Inflammatory macrophage (primary cell): ENCODE measurements at places on chromosomes 4 and X.

- DNase-seq = no peak
These were observed 19.2 kb upstream of the RHOH start for GRCh38 chr4:40177591-40177990.

DNA sequence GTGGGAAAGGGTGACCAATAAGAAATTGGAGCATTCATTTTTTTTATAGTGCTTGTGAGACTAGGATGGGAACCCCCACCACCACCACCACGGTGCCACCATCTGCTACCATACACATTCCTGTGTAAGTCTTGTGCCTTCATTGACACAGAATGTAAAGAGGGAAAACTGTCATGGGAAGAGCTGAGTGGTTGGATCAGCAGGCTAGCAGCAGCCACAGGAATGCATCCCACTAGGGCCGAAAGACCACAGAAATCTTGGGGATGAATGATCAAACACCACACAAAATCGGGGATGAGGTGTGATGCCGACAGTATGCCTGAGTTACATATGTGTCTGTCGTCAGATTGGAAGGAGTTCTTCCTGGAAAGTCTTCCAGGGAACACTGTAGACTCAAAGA is 69.2 kb downstream of the SRPX start:
- DNase-seq = no peak

GRCh38 chr4:147550626-147551246 is 66.5 kb upstream of the TMEM184C start:
- DNase-seq = no peak

DNA sequence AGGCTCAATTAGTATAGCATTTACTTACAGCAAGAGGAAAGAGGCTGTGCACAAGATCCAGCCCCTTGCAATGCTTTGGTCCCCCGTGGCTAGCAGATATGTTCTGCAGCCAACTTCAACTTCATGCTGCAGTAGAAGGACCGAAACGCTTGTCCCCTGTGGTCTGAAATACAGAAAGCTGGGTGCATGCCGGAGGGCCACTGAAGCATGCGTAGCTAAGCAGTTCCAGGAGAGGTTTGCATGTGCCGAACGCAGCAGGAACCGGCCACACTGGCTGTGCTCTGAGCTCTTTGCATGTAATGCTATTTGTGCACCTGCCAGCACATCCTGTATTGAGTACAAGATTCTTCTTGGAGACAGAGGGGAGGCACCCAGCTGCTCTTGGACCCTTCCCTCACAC is 35.8 kb upstream of the SHISA3 start:
- no peak for DNase-seq

DNA sequence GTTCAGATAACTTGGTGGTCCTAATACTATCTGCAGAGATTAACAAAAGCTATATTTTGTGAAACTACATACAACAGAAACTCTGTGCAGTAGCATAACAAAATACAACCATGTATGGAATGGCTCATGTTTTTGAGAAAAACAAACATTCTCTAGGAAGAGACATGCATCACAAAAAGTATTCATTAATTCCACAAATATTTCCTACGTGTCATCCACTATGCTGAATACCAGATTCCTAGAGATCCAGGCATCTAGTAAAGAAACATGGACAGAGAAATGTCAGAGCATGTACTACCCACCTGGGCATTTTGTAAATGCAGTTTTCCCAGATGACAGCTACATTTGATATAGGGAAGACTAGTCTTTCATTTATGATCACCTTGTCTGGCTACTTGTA is 248.1 kb downstream of the OPHN1 start:
- DNase-seq = no peak

DNA sequence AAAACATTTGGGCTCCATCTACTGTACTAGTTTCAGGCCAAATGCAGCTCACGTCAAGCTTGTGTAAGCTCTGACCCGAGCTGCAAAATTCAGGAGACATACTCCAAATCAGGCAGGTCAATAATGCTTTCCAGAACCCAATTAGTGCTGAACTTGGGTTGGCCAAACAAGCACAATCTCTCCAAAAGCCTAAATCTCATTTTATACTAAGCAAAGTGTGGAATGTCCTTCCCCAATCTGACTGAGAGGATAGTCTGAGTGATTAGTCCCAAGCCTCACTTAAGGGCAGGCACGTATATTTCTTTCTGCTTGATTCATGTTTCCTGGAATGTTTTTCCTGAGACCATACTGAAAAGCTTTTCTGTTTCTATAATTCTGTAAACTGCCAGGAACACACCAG is 79.9 kb downstream of the NKX6-1 start:
- DNase-seq = no peak

GRCh38 chr4:39729557-39729956 is 31.6 kb downstream of the UBE2K start:
- DNase-seq = no peak

DNA sequence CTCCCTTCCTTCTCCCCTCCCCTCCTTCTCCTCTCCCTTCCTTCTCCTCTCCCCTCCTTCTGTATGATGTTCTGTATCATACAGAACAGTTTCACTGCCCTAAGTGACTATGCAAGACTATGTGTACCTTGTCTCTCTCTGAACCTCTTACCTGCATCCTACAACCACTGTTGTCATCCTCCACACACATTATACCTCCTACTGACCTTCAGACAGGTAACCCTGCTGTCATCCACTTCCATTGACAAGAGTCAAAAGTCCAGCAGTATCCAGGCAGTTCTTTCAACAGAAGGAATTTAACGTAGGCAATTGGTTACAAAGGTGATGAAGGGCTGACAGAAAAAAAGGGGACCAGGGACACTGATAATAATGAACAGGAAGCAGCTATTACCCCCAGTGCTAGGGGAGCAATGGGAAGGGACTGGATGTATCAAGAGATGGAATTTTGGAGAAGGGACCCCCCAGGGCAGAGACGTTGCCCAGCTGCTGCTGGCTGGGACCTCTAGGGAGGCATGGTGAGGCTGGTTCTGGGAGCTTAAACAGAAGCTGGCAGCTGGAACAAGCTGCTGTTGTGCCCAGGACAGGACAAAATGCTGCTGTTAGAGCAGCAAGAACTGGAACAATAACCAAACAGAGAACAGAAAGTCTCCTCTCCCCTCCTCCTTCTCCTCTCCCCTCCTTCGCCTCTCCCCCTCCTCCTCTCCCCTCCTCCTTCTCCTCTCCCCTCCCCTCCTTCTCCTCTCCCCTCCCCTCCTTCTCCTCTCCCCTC is 84.7 kb downstream of the DCTD start:
- no peak for DNase-seq

- DNase-seq = no peak
These were observed 90.6 kb downstream of the DCAF8L2 start for GRCh38 chrX:27680726-27681125.

- DNase-seq = no peak
These were observed 199.0 kb upstream of the MAMLD1 start for GRCh38 chrX:150163956-150164726.

GRCh38 chr4:166622425-166622977 is 611.8 kb downstream of the SPOCK3 start:
- DNase-seq = no peak

DNA sequence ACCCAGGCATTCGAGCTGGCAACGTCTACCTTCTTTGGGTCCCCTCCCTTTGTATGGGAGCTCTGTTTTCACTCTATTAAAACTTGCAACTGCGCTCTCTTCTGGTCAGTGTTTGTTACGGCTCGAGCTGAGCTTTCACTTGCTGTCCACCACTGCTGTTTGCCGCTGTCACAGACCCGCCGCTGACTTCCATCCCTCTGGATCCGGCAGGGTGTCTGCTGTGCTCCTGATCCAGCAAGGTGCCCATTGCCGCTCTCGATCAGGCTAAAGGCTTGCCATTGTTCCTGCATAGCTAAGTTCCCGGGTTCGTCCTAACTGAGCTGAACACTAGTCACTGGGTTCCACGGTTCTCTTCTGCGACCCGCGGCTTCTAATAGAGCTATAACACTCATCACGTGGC is 183.5 kb upstream of the GALNTL6 start:
- no peak for DNase-seq

GRCh38 chr4:159021597-159022385 is 81.1 kb upstream of the RAPGEF2 start:
- DNase-seq = no peak

DNA sequence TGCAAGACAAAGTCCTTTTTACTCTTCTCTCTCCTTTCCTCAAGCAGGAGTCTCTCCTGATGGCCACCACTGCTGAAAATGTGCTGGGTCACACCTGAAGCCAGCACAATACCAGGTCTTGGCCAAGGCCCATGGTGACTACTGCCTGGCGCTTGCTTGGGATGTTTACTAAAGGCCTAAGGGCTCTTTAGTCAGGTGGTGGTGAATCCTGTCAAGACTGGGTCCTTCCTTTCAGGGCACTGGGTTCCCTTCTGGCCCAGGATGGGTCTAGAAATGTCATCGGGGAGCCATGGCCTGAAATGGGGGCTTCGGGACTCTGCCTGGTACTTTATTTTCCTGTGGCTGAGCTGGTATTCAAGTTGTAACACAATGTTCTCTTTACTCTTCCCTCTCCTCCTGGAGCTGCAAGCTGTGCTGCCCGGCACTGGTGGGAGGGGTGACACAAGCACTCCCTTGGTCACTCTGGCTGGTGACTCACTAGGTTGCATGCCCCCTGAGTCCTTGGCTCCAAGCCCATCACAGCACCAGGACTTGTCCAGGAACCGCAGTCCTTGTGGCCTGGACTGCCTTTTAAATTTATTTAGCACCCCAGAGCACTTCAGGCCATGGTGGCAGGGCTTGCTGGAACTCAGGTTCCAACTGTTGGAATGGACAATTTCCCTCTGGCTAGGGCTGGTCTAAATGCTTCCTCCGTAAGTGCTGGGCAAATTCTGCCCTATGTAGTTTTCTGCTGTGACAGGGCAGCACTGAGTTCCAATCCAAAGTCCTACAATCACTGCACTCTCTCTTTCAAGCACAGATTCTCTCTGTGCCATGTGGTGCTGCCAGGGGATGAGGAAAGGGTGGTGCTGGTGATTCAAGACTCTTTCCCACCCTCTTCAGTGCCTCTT is 11.3 kb downstream of the ARL13A start:
- peak; percentile 40 for DNase-seq

DNA sequence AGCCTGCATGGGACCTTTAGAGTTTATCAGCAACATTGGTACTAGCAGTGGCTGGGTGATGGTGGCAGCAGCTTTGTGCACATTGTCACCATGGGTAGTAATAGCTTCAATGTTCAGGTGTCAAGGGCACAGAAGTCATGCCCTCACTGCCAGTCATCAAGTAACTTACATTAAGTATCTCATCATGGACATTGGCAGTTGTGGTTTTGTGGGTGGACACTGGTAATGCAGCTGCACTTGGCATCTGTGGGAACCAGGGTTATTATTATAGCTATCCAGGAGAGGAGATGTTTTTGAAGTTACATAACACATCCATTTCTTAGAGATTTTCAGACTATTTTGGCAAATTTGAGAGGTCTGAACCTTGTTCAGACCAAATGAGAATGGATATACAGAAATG is 243.2 kb upstream of the NOCT start:
- DNase-seq = no peak

- no peak for DNase-seq
These were observed 8.6 kb upstream of the INTU start for GRCh38 chr4:127624173-127624572.

GRCh38 chrX:96379951-96380350 is 304.7 kb upstream of the DIAPH2 start:
- DNase-seq = no peak

DNA sequence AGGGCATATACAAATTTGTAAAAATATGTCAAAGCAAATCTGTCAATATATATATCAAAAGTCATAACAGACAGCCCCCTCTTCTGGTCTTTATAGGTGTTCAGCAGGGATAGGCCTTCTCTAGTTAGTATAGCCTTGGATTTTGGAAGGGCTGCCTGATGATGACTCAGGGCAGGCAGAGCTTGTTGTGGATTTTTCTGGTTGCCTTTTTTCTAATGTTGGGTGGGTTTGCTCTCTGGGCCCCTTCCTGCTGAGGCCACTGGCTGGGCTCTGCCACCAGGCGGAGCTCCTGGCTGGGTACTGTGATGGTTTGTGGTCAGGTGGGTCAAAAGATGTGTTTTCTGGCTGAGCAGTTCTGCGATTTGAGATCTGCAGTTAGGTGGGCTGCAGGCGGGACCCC is 294.2 kb downstream of the GRIA2 start:
- DNase-seq = no peak

GRCh38 chr4:189498457-189498856 is 442.2 kb upstream of the FRG1 start:
- no peak for DNase-seq

GRCh38 chr4:123616951-123617461 is 220.4 kb downstream of the SPRY1 start:
- DNase-seq = peak; percentile 94

DNA sequence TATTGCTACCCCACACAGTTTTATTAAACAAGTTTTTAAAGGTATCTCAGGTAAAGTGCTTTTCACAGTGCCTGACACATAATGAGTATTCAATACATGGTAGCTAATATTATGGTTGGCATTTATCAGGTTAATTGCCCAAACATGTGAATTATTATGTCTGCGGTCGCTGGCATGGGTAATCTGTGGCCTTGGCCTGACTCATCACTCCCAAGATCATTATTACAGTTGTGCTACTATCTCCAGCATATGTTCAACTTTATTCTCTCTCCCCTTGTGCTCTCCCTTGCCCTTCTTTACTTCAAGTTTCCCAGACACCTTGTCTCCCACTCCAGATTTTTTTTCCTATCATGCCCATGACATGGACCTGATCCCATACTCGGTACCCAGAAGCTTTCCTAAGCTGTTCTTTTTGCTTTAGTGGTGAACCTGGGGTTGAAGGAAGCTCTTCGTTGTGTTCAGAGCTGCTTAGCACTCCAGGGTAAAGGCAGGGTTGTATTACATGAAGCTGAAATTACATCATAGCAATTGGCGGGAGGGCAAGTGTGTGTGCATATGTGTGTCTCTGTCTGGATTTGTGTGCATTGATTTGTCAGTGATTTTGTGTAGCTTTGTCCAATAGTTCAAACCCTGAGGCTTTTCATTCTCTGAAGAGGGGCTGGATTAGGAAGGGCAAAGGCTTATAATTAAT is 176.5 kb upstream of the NRK start:
- DNase-seq = no peak

GRCh38 chr4:7805533-7806337 is 133.9 kb downstream of the AFAP1 start:
- DNase-seq = no peak
